Fibroblast of skin of right biceps (primary cell): ENCODE measurements at places on chromosomes 5 and 9.

- DNase-seq = peak; percentile 17
Measured at GRCh38 chr9:1837453-1838084, 177.6 kb upstream of the SMARCA2 start.

GRCh38 chr5:139413153-139413552, 9.3 kb upstream of the SPATA24 start:
- no peak for DNase-seq

DNA sequence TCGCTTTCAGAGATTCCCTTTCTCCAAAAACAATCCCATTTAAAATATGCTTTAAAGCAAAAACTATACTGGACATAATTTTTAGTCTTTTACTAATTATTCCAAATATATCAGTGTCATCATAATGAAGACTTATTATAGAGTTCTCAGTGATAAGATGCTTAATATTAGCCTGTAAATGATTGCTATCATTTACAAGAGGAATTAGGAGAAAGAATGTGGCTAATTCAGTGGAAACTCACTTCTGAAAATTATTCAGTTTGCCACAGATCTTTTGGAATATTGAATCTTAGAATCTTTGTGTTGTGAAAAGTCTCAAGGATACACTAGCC, 24.7 kb upstream of the GLRX start:
- no peak for DNase-seq

- no peak for DNase-seq
Measured at GRCh38 chr9:89668866-89669246, 64.0 kb downstream of the GADD45G start.

DNA sequence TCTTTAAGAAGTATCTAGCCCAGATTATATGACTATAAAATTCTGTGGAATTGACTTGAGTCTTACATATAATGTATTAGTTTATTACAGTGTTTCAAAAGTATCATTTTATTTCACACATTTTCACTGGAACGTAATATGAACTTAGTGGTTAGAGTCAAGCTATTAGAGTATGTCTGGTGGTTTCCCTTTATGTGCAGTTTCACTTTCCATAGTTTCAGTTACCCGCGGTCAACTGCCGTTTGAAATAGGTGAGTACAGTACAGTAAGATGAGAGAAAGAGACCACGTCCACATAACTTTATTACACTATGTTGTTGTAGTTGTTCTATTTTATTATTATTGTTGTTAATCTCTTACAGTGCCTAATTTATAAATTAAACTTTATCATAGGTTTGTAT, 50.5 kb downstream of the COMMD10 start:
- no peak for DNase-seq

DNA sequence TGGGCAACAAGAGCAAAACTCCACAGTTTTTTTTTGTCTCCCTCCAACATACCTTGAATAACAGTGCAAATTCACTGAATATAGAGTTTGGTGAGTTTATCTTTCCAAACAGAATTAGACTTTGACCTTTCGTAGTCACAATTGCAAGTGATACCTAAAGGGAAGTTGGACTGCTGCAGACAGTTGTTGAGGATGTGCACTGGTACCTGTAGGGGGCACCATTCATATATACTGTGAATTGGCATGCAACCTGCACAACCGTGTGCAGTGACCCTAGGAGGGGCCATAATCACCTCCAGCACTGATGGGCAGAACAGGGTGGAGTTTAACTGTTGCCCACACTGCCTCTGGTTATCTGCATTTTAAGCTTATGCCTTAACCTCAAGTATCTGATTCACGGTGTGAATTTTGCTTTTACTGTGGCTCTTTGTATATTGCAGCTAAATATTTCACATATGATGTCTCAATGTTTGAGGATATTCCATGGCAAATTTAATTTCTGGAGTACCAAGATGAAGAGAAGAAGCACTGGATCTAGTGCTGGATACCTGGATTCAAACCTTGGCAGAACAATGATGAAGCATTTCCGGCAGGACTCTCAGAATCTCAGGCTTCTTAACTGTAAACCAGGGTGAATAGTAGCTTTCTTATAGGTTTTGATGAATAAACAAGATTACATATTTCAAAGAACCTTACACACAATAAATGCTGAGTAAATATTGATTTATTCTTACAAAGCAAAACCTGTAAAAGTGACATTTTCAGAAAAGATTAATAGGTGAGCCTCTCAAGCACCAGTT, 144.3 kb downstream of the ACTBL2 start:
- no peak for DNase-seq

DNA sequence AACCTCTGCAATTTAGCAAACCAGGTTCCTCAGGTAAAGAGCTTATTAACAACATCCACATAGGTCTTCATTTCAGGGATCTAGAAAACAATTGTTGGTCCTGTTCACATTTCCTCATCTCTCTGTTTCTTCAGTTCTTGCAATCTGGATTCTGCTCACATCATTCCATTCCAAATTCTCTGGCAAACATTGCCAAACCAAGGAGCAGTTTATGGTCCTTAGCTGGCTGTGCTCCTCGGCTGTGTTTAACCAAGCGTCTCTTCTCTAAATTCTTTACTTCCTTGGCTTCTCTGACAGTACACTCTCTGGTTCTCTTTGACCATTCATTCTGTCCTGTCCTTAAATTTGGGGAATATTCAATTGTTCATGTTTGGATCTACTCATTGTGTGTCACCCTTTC, 65.8 kb upstream of the RANBP3L start:
- peak; percentile 57 for DNase-seq

DNA sequence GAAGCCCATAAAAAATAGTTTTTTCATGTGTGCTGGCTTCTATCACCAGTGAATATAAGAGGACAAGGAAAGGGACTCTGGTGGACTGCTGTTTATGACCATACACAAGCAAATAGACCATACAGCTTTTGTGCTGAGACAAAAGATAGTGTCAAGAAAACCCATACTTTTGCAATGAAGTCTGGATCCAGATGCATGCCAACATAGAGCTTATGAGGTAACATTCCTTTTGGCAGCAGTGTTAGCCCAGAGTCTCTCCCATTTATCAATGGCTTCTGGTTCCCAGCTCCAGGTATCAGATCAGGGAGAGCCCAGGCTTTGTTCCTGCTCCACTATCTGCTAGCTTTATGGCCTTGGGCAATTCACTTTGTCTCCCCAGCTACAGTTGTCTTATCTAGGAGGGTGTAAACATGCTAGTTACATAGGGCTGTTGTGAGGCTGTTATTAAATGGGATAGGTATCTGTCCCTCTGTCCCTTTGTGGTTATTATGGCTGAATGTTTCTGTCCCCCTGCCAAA, 55.6 kb downstream of the CCDC192 start:
- DNase-seq = no peak

DNA sequence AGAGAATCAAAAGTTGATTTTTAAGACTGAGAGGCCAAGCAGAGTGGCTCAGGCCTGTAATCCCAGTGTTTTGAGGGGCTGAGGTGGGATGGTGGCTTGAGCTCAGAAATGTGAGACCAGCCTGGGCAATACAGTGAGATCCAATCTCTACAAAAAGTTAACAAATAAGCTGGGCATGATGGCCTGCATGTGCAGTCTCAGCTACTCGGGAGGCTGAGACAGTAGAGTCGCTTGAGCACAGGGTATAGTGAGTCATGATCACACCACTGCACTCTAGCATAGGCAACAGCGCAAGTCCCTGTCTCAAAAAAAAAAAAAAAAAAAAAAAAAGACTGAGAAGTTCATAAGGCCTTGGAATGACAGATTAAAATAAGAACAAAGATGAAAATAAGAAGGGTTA, 177.2 kb downstream of the TMEM232 start:
- peak; percentile 6 for DNase-seq

DNA sequence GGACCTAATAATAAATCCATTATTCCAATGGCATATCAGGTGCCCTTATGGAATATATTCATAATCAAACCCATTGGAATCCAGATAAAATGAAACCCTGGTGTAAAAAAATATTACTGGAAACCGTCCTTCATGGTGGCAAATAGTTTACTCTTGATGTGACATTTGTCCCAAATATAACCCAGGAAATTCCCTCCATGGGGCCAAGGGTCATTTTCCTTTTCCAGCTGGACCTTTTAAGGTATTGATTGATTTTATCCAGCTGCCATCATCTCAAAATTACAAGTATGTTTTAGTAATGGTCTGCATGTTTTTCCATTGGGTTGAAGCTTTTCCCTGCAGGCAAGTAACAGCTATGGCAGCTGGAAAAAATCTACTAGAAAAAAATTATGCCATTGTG, 8.4 kb upstream of the UGT3A1 start:
- no peak for DNase-seq

GRCh38 chr9:133268335-133269056, 6.5 kb downstream of the ABO start:
- no peak for DNase-seq

- no peak for DNase-seq
Measured at GRCh38 chr9:130023144-130023787, 19.7 kb downstream of the FNBP1 start.

- DNase-seq = no peak
Measured at GRCh38 chr5:3025392-3025791, 273.9 kb upstream of the IRX2 start.

GRCh38 chr9:92954049-92954861, 6.9 kb downstream of the FGD3 start:
- DNase-seq = peak; percentile 66

GRCh38 chr9:34638138-34638445, 505 bp upstream of the SIGMAR1 start:
- no peak for DNase-seq

DNA sequence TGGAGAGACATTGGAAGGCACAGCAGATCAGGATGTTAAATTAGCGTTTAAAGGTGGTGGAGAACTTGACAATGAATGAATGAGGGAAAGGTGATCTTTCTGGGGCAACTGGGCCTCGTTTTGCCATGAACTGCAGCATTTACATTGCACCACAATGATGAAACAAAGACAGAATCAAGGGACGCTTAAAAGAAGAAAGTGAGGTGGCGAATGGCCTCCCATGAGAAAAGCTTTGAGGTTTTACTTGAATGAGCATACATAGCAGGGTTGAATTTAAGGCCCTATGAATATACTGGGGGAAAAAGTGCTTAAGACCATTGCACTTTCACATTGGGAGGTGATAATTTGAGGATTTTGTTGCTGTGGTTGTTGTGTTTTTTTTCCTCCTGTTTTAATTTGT, 476.4 kb downstream of the ISL1 start:
- no peak for DNase-seq

DNA sequence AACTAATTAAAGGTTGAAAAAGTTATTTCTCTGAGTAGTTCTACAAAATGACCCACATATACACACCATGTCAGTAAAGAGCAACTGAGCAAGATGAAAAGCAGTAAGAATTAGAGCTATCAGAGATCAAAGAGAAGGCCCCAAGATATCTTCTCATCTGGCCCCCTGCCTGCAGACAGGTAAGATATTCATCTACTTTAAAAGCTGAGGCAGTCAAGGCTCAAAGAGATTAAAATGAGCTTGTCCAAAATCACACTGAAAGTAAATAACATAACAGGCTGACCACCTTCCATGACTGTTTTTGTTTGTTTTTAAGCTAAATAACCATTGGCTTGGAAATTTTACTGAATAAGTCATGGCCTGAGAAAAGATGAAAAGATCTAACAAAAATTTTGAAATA, 266.2 kb downstream of the FBXL17 start:
- no peak for DNase-seq

DNA sequence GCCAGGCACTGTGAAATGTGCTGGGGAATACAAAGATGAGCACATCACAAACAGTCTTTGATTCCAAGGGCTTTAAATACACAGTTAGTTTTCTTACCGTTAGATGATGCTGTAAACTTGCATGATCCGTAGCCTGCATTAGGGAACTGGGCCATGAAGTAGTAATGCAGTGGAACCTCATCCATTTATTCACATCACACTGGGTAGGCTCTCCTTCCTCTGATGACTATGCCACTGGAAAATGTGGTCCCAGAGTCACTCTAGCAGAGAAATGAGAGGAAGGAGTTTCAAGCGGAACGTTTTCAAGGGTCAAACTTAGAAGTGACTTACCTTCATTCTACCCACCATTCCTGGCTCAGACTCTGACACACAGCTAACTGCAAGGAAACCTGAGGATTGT, 26.4 kb downstream of the ZFAND5 start:
- no peak for DNase-seq
